Omental fat pad (tissue), 4 donors: ENCODE measurements at places on chromosomes 2 and 18.
A peak's percentile ranks its signal among the peaks of the same experiment; 100 is the strongest.

GRCh38 chr18:21389283-21389682 is 147.3 kb downstream of the GREB1L start:
- DNase-seq: no peak

- DNase-seq: no peak
Measured at GRCh38 chr2:797556-797955, 120.3 kb upstream of the TMEM18 start.

GRCh38 chr2:181183878-181184542 is 203.6 kb downstream of the UBE2E3 start:
- no peak for DNase-seq

- no peak for DNase-seq
Measured at GRCh38 chr2:24121469-24121868, 1.7 kb downstream of the PFN4 start.

DNA sequence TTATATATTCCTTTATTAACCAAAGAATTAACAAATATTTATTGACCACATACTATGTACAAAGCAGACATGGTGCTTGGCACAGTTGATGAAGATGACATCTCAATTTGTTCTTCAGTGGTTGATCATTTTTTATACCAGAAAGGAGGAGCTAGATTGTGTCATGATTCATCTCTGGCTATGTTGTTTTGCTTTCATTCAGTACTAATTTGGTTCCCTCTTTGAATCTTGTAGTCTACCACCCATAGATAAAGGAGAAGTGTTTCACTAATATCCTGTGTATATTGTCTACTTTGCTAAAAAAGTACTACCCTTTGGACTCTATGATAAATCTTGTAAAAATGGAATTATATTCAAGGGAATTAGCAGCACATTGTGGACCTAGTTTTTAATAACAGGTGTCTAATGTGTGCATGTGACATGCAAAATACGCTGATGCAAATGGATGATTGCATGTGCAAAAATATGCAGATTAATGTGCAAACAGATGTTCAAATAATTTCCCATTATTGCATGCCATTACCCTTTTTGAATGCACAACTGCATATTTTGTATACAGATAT is 313.2 kb upstream of the ZEB2 start:
- no peak for DNase-seq

DNA sequence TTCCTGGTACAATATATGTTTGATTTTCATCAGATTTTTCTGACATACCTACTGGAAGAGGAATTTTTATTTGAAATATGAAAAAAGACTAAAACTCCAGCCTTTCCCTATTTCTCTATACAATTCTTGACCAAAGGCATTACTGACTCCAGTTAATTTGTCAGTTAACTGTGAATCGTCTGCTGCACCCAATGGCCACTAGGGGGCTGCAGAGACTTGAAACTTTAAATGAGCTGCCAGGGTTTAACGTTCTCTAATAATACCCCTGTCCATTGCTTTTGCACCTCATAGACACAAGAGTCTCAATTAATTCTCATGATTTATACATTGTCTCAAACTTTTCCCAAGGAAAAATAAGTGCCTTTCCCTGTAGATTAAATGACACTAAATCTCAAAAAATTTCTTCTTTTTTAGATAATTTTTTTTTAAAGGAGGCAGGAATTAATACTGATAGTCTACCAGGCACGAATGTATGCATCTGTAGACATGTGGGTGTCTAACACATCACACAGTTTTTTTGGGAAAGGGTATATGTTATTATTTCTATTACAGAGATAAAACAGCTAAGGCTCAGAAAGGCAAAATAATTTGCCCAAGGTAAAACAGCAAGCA is 1.8 kb upstream of the ALK start:
- DNase-seq: peak; percentile 35

GRCh38 chr2:179917272-179917671 is 55.9 kb upstream of the ZNF385B start:
- DNase-seq: no peak

GRCh38 chr18:35938562-35938961 is 33.9 kb upstream of the RMP24 start:
- DNase-seq: no peak

- DNase-seq: no peak
Measured at GRCh38 chr2:24723665-24724064, 69.5 kb downstream of the PTRHD1 start.

- no peak for DNase-seq
Measured at GRCh38 chr2:186339716-186340115, 146.3 kb upstream of the ZC3H15 start.

GRCh38 chr2:73851274-73851673 is 22.5 kb downstream of the STAMBP start:
- DNase-seq: no peak

- DNase-seq: no peak
Measured at GRCh38 chr2:164735309-164735919, 106.2 kb downstream of the COBLL1 start.

- no peak for DNase-seq
Measured at GRCh38 chr2:204134421-204134820, 197.9 kb downstream of the ICOS start.

GRCh38 chr2:42901076-42901640 is 108.8 kb upstream of the HAAO start:
- peak; percentile 21 for DNase-seq

DNA sequence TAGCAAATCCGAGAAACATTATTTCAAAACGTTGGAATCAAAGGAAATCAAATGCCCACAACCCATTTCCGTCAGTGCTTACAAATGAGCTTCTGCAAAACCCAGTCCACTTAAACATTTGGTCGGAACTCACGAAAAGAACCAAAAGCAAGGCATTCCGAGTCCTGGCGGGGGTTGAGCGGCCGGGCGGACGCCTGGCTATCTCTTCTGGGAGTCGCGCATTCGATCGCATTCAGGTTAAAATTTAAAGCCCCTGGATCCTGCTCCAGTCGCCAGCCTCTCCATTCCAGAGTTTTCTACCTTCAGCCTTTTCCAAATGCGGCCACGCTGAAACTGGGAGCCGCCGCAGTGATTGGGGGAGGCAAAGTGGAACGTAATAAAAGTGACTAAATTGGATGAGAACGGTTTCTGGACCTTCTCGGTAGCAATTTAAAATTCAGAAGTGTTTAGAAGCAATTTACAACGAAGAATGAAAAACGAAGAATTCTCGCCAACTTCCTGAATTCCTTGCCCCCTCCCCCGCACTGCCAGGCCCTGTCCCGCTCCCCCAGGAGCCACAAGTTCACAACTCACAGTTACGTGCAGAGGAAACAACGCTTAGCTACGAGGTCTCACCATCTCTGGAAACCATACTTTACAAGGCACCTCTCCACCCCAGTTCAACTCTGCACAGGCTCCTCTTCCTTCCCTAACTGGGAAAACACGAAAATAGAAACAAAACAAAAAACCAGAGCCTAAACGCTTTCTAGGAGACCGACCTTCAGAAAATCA is 1.7 kb upstream of the GATA6 start:
- DNase-seq: no peak

DNA sequence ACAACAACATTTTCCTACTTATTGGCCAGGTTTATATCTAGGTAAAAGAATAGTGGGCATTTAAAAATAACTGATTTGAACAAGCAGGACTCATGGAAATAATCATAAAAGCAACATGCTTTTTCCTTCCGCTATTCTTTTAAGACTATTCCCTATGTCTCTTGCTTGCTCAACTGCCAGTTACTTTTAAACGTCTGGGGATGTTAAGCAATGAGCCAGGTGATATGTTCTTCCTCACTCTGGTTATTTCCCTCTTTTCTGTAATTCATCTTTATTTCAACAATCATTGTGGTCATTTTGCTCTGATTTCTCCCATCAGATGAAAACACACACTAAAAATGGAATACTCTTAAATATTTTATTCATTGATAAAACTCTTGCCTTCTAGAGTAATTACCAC is 33.4 kb upstream of the SLC8A1 start:
- no peak for DNase-seq

DNA sequence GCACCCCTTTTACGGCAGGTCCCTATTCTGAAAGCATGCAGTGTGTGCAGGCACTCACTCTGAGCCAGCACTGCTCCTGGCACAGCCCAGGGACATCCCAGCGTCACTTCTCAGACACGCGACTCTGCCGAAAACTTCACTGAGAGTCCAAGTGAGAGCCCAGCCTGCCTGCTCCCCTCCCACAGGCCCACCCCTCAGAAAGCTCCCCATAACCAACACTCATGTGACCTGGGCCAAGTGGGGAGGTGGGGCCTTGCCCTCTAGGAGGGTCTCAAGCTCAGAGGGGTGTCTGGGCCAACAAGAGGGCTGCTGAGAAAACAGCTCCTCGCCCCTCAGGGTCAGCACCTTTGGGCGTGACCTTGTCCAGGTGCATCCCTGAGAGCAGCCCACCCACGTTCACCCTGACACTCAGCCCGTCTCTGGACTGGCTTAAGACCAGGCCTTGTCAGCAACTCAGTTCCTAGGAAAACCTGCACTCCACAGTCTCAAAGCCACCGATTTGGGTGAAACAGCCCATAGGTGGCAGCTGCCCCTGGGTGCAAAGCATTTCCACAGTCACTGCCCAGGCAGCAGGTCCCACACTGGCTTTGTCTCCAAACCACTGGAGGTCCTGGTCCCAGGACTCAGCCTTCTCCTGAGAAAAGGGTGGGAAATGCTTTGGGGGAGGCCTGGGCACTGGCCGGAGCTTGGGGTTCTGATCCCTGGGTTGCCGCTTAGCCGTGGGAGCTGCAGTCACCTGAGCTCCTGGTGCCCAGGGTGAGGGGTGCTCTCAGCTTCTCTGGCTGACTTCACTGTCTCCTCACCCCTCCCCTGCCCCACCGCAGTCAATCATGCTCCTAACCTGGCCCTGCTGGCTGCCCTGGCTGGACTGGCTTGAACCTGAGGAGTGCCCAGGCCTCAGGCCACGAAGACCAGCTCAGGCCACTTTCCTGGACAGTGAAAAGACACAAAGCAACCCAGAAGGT is 209.6 kb downstream of the HDAC4 start:
- DNase-seq: peak; percentile 4

- no peak for DNase-seq
Measured at GRCh38 chr2:60527762-60528161, 25.7 kb downstream of the BCL11A start.

DNA sequence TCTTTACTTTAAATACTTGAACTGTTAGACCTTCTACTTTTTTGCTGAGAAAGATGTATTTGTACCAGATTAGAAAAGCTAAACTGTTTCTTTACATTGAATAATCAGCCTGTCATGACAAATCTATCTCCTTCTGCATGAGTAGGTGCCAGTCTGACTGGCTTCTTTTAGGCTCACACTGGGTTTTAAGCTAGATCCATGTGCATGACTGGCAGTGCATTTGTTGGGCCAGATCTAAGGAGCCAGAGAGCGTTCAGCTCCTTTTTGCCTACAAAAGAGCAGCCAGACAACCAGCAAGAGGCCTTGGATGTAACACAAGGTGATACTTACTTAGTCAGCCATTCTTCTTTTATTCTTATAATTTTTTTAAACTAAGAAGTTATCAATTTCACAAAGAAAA is 82.0 kb upstream of the OTX1 start:
- DNase-seq: no peak

- no peak for DNase-seq
Measured at GRCh38 chr2:195559431-195559914, 97.6 kb upstream of the SLC39A10 start.

- no peak for DNase-seq
Measured at GRCh38 chr2:39407516-39408296, 29.4 kb downstream of the MAP4K3 start.

DNA sequence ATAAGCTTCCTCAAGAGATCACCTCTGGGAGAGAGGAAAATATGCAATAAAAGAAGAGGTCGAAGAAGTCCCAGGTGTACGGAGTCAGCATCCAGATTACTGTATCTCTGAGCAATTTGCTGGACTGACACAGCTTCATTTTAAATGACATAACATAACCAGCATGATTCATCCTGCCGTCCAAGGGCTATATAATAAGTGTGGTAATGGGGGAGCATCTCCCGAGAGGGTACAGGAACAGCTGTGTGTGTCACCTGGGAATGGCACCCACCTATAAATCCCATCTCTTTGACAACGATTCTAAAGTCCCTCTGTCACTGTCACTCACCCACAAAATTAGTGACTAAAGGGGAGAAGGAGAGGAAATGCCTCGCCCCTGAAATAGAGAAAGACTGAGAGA is 19.3 kb upstream of the FZD7 start:
- DNase-seq: no peak

DNA sequence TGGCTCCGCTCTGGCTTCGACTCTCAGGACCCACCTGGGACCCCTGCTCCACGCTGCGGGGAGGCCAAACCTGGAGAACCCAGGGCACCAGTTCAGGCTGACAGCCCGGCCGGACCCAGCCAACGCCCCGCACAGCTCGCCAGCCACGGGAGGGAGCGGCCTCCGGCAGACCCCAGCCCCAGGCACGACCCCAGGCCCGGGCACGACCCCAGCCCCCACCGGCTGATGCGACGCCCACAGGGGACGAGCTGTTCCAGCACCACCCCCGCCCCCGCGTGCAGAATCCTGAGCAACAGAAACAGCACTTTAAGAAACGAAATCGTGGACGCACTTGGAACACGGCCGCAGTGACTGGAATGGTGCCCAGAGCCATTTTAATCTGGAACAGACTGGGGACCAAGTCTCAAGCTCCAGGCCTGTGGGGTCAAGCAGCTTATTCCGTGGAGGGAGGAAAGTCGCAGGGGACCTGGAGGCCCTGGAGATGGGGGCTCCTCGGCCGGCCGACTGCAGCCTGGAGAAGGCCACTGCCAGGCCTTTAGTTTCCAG is 74.2 kb downstream of the MBP start:
- DNase-seq: no peak

DNA sequence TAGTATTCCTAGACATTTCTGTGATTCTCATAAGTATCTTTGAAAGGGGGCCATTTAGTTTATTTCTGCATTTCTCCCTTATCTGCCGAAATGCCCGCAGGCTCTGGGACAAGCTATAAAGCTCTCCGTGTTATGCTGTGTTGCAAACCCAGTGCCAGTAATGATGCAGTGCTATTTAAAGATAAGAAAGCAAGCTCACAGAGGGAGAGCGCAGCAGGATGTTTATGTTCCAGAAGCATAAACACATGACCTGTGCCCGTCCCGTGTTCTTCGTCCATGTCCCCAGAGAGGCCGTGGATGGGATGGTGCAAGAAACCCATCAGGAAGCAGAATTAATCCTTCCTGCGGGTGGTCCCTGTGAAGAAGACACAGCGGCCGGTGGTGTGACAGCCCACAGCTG is 99.4 kb downstream of the NEDD4L start:
- DNase-seq: no peak

DNA sequence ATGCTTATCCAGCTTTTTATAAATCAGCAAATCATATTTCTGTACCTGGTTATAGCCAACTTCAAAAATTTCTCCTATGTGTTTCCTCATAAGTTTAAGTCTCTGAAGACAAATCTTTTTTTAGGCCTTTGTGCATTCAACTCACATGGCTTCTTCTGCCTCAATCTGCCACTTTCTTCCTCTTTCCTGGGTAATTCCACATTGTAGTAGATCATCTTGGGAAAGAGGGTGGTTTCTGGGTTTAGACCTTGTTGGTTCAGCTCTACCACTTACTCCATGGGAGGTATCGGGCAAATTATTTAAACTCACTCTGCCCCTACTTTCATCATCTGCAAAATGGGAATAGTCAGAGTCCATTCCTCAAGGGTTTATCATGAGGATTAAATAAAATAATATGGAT is 707.0 kb upstream of the ZEB2 start:
- no peak for DNase-seq
